Endothelial cell of umbilical vein (primary cell): ENCODE measurements at places on chromosomes 2 and 18. TPM values are rescaled to one million over a fixed set of nuclear protein-coding genes. Genes with fewer than 3 reads are reported as not detected.

- DNase-seq, result no peak
Observed at GRCh38 chr2:144607891-144608521, 88.1 kb upstream of the ZEB2 start.

DNA sequence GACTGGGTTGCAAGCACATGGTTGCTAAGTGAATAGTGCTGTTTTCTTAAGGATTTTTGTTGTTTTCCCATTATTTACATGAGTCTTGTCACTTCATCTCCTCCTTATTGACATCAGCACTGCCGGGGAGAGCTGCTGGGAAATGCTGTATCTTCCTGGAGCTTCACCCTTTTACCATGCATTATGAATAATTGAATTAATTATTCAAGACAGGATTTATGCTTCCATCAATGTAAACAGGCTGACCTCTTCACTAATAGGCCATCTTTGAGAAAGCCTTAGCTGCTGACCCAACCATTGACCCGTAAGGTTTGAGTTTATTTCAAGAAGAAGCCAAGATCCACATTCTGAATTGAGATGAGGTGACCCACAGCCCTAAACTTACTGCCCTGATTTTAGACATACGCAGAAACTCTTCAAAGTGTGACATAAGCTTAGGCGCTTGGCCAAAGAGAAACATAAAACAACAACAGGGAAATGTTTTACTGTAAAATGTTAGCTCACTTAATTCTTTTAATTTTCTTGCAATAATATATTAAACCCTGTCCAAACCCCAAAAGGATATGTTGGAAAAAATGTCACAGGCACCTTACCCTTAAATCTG, 365.5 kb upstream of the SYT4 start:
- no peak for DNase-seq

SCG2 gene
- polyA plus RNA-seq, result not detected in 2 replicates

DNA sequence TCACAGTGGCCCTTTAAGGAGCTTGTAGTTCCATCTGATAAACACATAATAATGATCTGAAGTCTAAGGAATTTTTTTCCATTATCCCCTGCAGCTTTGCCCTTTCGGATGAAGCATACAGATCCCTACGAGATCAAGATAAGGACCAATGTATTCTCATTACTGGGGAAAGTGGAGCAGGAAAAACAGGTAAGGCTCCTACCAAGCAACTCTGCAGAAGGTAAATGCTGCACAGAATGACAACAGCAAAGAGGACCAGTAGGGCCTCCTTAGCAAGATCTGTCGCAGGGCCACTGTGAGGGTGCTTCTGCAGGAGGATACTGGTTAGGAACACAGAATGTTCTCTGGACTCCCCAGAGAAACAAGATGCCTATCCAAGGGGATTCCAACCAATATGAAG, 84.6 kb downstream of the MYO1B start:
- DNase-seq, result no peak

SERPINB7 gene
- polyA plus RNA-seq, result not detected in 2 replicates

LINC00305 gene
- polyA plus RNA-seq, result not detected in 2 replicates

- DNase-seq, result no peak
Observed at GRCh38 chr2:138502255-138503086, 901 bp downstream of the SPOPL start.

COA5 gene
- polyA plus RNA-seq, result 10.3 and 16.5 TPM in 2 replicates

MROH2A gene
- polyA plus RNA-seq, result not detected in 2 replicates

CCL20 gene
- polyA plus RNA-seq, result 0.16 and 0.32 TPM in 2 replicates

DNA sequence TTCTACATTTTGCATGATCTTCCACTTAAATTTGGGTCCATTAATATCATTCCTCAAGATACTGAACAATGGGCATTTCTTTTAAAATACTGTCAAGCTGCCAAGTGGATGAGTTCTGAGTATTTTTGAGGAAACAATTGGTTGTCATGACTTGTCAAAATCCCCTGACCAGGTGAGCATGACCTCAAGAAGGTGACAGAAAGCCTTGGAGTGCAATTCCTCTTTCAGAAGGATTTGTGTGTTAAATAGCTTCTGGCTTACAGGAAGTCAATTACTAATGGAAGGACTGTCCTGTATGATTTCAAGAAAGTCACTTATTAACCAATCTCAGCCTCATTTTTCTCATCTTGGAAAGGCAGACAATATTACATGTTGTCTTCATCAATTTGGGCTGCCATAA, 460.6 kb downstream of the TSN start:
- no peak for DNase-seq

PROKR1 gene
- polyA plus RNA-seq, result not detected in 2 replicates

PLCL1 gene
- 0.60 and 0.79 TPM in 2 replicates for polyA plus RNA-seq

GRCh38 chr2:30421026-30421603, 25.9 kb upstream of the LCLAT1 start:
- no peak for DNase-seq

- peak; percentile 12 for DNase-seq
Observed at GRCh38 chr18:49061991-49062831, 111.4 kb upstream of the SMAD7 start.

DLX1 gene
- polyA plus RNA-seq, result 0.12 and 0.14 TPM in 2 replicates

DNA sequence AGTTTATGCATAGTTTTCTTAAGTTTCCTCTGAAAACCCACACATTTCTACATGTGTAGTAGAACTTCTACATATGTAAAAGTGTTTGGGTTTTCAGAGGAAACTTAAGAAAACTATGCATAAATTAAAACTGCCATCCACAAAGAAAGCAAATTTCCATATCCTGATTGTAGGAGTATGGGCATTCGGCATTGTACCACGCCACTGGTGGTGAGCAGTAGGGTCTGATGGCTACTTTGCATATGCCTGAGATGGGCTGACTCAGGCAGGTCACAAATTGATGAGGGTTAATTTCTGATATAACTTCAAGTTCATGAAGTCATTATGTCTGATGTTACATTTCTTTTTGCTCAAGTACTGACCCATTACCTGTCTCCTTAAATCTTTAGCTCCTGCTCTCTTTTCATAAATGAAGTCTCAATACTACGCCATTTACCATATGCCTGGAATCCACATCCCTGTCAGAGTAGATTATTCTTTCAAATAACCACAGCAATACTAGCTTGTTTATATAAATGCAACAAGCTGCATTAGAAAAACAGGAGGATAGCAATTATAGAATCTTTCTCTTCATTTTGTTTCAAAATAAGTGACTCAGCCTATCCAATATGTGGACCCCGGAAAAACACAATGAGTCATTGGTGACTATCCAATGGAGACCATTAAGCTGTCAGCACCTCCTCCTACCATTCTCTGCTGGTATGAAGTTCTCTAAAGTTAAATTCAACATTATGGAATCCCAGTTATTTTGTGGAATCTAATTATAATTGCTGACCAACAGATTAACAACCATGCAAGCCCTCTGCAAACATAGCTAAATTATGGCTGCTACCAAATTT, 355.2 kb upstream of the UBE2E3 start:
- DNase-seq, result peak; percentile 21

- no peak for DNase-seq
Observed at GRCh38 chr18:495452-495851, 5.0 kb downstream of the COLEC12 start.

MLPH gene
- polyA plus RNA-seq, result not detected in 2 replicates

GRCh38 chr2:48198371-48198770, 292.1 kb upstream of the FBXO11 start:
- DNase-seq, result no peak

SERPINB12 gene
- polyA plus RNA-seq, result not detected in 2 replicates

- no peak for DNase-seq
Observed at GRCh38 chr18:24811950-24812681, 351.7 kb downstream of the HRH4 start.

LIMS4 gene
- 18.3 and 28.8 TPM in 2 replicates for polyA plus RNA-seq

IKZF2 gene
- polyA plus RNA-seq, result 0.08 and 0.16 TPM in 2 replicates

ELOA2 gene
- polyA plus RNA-seq, result not detected in 2 replicates

PLA2R1 gene
- 6.2 and 6.9 TPM in 2 replicates for polyA plus RNA-seq

GRCh38 chr2:203122317-203122986, 107.8 kb downstream of the NBEAL1 start:
- DNase-seq, result peak; percentile 12

GRCh38 chr2:29881089-29881730, 40.2 kb downstream of the ALK start:
- no peak for DNase-seq

DNA sequence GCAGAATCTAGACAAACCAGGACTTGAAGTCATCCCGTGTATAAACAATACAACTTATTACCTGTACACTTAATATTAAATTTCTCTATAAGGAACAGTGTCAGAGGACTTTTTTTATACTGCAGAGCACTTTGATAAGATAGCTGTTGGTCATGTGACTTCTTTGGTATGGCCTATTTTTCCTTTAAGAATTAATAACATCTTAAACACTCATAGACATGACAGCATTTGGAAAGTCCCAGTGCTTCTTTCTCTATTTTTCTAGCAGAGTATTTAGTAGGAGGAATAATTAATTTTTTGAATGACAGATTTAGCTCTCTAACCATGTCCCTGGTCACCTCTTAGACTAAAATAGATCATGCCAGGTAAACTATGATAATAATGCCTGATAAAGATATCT, 59.4 kb downstream of the PLCL1 start:
- no peak for DNase-seq

DNA sequence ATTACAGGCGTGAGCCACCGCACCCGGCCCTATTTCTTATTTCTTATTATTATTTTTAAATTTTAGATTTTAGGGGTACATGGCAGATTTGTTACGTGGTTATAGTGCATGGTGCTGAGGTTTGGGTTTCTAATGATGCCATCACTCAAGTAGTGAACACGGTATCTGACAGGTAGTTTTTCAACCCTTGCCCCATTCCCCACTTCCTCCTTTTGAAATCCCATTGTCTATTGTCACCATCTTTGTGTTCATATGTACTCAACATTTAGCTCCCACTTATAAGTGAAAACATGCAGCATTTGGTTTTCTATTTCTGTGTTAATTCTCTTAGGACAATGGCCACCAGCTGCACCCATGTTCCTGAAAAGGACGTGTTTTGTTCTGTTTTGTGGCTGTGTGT, 39.5 kb downstream of the TGIF1 start:
- DNase-seq, result no peak

GRCh38 chr2:220833446-220833845, 738.7 kb downstream of the EPHA4 start:
- DNase-seq, result no peak

SP140L gene
- polyA plus RNA-seq, result 10.7 and 16.0 TPM in 2 replicates

GRCh38 chr2:225512876-225513540, 113.5 kb downstream of the NYAP2 start:
- no peak for DNase-seq

EMILIN1 gene
- 11.7 and 15.5 TPM in 2 replicates for polyA plus RNA-seq

- no peak for DNase-seq
Observed at GRCh38 chr2:165467921-165468320, 1.6 kb upstream of the CSRNP3 start.

DNA sequence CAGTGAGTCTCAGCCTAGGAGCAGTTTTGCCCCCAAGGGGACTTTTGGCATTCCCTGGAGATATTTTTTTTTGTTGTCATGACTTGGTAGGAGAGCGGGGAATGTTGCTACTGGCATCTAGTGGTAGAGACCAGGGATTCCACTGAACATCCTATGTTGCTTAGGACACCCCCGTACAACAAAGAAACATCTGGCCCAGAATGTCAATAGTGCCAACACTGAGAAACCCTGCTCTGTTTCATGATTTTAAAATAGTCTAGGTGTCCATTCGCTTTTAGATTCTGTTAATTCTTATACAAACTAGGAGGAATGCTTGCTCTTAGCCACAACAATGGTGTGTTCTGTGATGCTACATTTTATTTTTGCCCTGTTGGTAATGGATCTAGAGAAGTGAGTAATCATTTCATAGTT, 225.8 kb upstream of the SIX3 start:
- peak; percentile 26 for DNase-seq

LOXL3 gene
- polyA plus RNA-seq, result 1.1 and 1.3 TPM in 2 replicates
